ENCODE measurements at places on chromosomes 2 and 18.

- DNase-seq = no peak
These were observed 239.0 kb upstream of the CXCR4 start for GRCh38 chr2:136357007-136357380.

- DNase-seq = no peak
These were observed 77.5 kb downstream of the TMEM200C start for GRCh38 chr18:5817816-5818215.

GRCh38 chr2:62257466-62257865 lies 61.6 kb downstream of the B3GNT2 start:
- DNase-seq = no peak

GRCh38 chr2:235391921-235392615 lies 101.8 kb upstream of the AGAP1 start:
- no peak for DNase-seq

- no peak for DNase-seq
These were observed 3.9 kb upstream of the DLX1 start for GRCh38 chr2:172081221-172082022.

All from C1 segment of cervical spinal cord (tissue), 14 donors.